ENCODE measurements at places on chromosomes 1 and 21.

- DNase-seq = no peak
These were observed 9.5 kb downstream of the STX6 start for GRCh38 chr1:181013144-181013543.

GRCh38 chr1:24727501-24728216, 17.6 kb upstream of the CLIC4 start:
- no peak for DNase-seq

- no peak for DNase-seq
These were observed 16.2 kb downstream of the ITGB3BP start for GRCh38 chr1:63506782-63507181.

DNA sequence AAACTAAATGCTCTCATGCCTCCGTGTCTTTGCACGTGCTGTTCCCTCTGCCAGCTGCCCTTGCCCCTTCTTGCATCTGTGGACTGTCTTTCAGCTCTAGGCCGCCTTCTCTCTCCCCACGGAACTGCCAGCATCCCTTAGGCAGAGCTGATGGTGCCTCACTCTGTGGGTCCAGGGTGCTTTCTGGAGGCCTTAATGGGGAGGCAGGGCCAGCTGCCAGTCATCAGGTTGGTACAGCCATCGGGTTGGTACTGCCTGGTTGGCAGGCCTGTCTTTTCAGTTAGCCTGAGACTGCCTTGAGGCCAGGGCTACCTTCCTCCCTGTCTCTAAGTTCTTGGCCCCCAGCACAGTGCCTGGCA, 61.4 kb upstream of the TARBP1 start:
- DNase-seq = no peak

- DNase-seq = peak; percentile 3
These were observed 4.8 kb downstream of the SNIP1 start for GRCh38 chr1:37549341-37549740.

DNA sequence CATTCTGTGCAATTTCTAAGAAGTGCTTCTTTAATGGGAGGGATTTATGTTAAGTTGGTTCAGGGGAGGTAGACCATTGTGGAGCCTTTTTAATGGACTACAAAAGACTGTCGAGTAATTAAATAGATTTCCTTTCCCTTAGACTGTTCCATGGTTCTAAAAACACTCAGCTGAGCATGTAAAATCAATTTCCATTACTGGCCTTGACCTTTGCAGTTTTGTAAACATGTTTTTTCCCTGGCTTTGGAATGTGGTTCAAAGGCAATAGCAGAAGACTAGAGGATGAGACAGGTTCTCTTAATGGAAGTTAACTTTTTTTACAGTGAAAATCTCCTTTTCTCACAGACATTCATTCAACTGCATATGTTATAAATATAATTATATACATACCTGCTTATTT, 37.6 kb upstream of the BTG3 start:
- DNase-seq = no peak

DNA sequence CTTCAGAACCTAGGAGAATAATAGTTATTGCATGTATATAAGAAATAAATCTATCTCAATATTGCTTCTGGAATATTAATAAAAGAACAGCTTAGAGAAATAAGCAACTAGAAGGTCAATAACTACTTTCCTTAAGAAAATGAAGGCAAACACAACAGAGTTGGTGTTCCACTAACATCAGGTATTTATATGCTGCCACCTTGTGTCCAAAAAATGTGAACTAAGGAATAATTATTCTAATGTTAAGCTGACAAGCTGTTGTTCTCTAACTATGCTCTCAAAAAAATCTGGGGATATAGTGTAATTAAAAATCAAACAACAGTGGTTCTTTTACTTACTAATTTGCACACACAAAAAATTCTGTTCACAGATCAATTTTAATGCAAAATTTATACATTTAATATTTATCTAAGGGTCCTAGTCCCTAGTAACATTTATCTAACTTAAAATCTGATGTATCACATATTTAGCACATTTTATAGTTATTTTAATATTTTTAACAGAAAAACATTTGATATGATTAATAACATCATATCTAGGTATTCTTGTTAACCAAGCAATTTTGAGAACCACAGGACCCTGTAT, 39.6 kb downstream of the UCHL5 start:
- peak; percentile 13 for DNase-seq

All from fibroblast of skin of left biceps (primary cell).